ENCODE measurements at places on chromosomes 4 and X.

DNA sequence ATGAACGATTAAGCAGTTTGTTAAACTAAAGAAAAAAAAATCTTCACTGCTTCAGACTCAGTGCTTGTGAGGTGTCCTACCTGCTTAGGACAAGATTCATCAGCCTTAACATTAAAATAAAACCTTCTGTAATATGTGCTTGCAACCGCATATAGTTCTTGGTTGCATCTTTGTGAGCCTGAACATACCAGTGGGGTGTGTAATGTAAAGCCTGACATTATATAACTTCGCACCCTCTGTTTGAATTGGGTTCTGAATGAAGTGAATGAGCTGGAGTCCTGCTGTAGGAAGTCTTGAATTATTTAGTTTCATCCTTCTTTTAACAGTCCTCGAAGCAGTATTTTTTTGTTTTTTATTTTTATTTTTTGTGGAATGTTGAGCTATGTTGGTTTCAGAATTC, 3.1 kb downstream of the KDM6A start:
- no peak for DNase-seq

DNA sequence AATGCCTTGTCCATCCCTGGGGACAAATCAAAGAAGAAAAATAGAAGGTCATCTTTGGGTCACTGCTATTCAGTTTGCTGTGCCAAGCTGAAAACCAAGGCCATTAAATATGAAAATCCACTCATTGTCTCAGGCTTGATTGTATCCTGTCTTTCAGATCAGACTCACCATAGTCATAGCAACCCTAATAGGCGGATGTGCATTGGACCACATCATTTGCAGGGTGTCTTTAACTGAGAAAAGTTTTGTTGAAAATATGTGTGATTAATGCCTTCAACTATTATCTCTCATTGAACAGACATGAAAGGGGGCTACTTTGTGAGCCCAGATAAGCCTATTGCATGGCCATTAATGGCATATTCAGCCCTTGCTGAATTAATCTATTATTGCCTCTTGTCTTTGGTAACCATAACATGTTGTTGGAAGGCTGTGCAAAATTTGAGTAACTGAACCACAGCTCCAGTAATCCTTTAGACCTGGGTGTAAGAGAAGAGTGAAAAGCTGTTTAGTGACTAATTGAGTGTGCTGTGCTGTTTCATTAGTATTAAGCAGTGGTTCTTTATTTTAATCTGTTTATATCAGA, 453.6 kb upstream of the EPHA5 start:
- DNase-seq = no peak

DNA sequence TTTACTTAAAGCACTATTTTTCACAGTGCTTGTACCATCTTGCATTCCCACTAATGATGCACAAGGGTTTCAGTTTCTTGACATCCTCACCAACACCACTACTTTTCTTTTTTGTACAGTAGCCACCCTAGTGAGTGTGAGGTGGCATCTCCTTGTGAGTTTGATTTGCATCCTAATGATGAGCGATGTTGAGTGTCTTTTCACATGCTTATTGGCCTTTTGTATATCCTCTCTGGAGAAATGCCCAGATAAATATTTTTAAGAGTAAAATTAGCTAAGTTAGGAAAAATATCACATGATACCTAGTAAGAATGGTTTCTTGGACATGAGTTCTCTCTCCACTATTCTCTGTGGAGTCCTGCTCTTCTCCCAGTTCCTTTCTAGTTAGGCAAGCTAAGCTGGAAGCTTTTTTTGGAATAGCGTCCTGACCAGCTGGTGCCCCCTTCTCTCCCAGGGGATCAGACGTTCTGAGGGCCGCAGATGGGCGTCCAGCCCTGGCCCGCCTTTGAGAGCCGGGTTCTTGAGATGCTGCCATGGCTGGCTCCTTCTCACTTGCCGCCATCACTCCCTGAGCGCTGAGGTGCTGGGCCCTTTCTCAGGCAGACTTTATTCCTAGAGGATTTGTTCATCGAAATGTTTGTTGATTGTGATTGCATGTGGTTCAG, 132.1 kb downstream of the ARHGAP10 start:
- no peak for DNase-seq

GRCh38 chr4:180993244-180993836, 1249.9 kb upstream of the TENM3 start:
- DNase-seq = no peak

GRCh38 chr4:121011780-121012340, 60.5 kb downstream of the NDNF start:
- DNase-seq = no peak

DNA sequence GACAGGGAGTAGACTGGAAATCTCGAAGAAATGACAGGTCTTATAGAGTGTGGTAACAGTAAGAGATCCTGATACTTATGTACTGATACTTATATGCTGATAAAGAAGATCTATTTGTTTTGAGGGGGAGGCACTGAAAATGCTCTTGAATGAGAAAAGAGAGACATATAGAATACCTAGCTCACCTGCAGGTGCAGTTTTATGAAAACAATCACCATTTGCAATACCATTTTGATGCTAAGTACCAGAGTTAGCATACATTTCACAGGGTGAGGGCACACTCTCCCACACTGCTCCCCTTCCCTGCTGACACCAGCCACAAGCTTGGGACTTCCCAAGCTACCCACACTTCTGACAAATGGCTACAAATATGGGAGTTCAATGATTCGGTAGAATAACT, 1490.1 kb upstream of the IGFBP7 start:
- no peak for DNase-seq

DNA sequence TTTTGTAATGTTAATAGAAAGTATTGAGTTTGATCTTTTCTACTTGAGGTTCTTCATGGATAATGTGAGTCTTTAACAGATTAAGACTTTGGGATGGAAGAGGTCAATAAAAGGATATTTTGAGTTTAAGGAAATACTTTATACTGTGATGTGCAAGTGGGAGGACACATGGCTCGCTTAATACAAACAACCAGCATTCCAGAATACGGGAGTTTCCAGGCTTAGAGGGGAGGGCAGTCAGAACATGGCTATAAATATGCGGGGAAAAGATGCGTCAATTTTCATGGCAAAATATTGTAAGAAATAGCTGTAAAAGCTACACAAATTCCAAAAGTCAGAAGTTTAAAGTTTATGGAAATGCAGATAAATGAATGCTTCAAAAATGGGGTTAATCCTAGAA, 192.3 kb downstream of the AASDH start:
- no peak for DNase-seq

DNA sequence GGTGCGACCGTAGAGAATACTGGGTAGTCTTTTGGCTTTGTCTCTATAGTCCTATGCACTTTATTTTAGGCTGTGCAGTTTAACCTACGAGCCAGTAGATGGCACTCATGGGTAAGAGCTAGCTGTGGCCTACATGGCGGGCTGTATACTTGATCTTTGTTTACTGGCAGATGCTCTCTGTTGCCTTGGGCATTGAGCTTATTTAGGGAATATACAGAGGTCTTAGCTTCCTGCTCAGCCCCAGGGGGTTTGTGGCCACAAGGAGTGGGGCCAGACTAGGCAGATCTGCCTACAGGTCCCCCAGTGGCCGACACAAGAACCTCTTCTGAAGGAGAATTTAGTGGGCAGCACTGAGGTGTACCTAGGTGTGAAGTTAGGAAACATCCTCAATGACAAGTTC, 227.6 kb upstream of the HDX start:
- DNase-seq = no peak

DNA sequence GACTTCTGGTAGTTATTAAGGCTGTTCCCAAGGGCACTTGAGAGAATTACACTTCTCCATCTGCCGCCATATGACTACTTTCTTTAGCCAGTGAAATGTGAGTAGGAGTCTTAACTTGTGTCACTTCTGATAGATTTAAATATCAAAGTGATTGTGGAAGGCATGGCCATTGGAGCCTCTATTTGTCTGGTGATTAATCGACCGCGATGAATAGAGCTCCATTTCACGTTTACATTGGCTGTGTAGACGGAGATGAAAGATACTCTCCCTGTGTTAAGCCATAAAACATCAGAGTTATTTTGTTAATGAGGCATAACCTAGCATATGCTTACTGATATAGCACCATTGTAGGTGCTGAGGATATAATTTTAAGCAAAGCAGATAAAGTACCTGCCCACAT, 852.4 kb downstream of the CCSER1 start:
- DNase-seq = no peak

- no peak for DNase-seq
Observed at GRCh38 chr4:186227221-186227620, at the start of gene KLKB1. Gene KLKB1 (plus strand): TSS chr4:186227507. CDS start chr4:186228196, 689 bp downstream.

GRCh38 chrX:106898462-106898861, 4.7 kb downstream of the RIPPLY1 start:
- no peak for DNase-seq

All from thyroid gland (tissue), 4 donors.